Suprapubic skin (tissue), 4 donors: ENCODE measurements at places on chromosomes 12 and 14. TPM values are rescaled to one million over a fixed set of nuclear protein-coding genes. Genes with fewer than 3 reads are reported as not detected.

DNA sequence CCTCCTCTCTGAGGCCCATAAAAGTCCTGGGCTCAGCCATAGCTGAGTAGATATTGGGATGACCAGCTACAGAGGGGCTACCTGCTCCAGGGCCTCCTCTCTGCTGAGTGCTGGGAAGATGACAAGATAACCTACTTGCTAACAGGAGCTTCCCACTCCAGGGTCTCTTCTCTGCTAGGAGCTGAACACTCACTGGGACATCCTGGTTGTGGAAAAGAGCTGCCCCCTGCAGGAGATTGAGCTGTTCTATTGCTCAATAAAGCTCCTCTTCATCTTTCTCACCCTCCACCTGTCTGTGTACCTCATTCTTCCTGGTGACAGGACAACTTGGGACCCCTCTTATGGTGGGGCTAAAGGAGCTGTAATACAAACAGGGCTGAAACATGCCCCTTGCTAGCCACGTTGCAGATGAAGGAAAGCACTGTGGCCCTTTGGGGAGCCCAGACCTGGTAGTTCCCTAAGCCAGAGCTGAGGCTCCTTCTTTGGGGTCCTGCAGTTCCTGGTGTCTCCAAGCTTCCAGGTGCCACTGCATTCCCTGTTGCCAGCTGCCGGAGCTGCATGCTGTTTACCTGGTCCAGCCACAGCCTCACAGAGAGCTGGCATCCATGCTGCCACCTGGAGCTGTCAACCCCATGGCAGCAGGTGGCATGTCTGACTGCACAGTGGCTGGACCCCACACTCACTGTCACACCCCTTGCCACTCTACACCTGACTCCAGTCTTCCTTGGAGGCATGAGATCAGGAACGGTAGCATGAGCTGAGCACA lies 598.5 kb upstream of the LMO3 start:
- no peak for DNase-seq

GRCh38 chr14:95189367-95190132 lies 32.2 kb upstream of the DICER1 start:
- DNase-seq = no peak

Gene WNT1
- not detected for total RNA-seq

- DNase-seq = no peak
Measured at GRCh38 chr12:81819991-81820633, 61.0 kb upstream of the PPFIA2 start.

- no peak for DNase-seq
Measured at GRCh38 chr14:102693006-102693755, 84.1 kb upstream of the TRAF3 start.

Gene TRPV4
- total RNA-seq = 4.0 TPM

- no peak for DNase-seq
Measured at GRCh38 chr12:105289114-105289904, 41.2 kb upstream of the C12orf75 start.

Gene MUCL1
- total RNA-seq = 218 TPM

Gene TOMM20L
- total RNA-seq = not detected

Gene IL31
- not detected for total RNA-seq

Gene RIMBP2
- total RNA-seq = 2.1 TPM

Gene ACSM4
- total RNA-seq = not detected

DNA sequence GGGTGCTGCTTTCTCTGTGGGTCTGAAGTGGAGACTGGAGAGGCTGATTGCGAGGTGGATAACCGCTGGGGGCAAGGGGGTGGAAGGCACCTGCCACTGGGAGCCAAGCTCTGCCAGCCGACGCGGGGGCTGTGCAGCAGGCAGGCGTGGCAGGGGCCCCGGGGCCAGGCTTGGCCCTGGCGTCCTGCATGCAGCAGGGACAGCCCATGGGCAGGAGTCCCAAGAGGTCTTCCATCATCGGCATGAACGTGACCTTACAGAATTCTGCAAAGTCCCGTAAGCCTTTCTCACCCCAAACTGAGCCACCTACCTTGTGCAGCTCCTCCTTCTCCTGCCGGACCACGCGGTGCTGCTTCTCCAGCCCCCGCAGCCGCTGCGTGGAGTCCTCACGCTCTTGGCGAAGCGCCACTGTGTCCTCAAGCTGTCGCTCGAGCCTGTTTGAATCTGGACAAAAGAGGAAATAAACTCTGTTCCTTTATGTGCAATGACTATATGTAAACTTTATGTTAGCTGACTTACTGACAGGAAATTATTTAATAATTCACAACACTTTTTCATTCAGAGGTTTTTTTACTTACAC lies 51.3 kb downstream of the AMN start:
- DNase-seq = no peak
